ENCODE measurements at places on chromosomes 6 and 20. TPM values are rescaled to one million over a fixed set of nuclear protein-coding genes. Genes with fewer than 3 reads are reported as not detected.

The MLN gene
- not detected for total RNA-seq

The MROH8 gene
- total RNA-seq = 3.5 TPM

The RAET1E gene
- total RNA-seq = not detected

The EFCAB8 gene
- total RNA-seq = not detected

The MICAL1 gene
- total RNA-seq = 34.7 TPM
